Hindlimb muscle (tissue), 1 donor: ENCODE measurements at places on chromosomes 12 and 14.

DNA sequence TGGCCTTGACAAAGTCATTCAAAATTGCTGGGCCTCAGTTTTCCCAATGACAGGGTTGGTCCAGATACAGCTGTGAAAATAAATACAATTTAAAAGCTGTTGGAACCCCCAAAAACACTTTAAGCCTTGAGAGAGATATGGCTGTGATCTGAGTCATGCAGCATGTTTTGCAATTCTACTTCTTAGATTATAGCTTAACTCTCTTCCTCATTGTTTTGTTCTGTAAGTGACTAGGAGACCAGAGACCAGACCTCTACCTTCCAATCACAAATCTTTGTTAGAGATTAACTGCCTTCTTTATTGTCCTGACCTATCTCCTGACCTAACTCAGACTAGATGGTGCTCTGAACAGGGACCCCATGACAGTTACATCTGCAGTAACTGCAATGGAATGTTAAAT lies 198.1 kb downstream of the STXBP6 start:
- no peak for DNase-seq

- no peak for DNase-seq
Observed at GRCh38 chr12:24083838-24084237, 134.4 kb upstream of the SOX5 start.

- DNase-seq: no peak
Observed at GRCh38 chr12:132492522-132492921, 2.6 kb downstream of the FBRSL1 start.

- DNase-seq: no peak
Observed at GRCh38 chr14:104968541-104969401, 9.4 kb downstream of the AHNAK2 start.

- no peak for DNase-seq
Observed at GRCh38 chr12:90098132-90098779, 389.6 kb upstream of the ATP2B1 start.
